ENCODE measurements at places on chromosomes 11 and 22.

- peak; percentile 62 for DNase-seq
Measured at GRCh38 chr11:17812091-17812864, 77.7 kb downstream of the KCNC1 start.

GRCh38 chr11:46947399-46948077 is 11.0 kb downstream of the CSTPP1 start:
- DNase-seq = no peak

- no peak for DNase-seq
Measured at GRCh38 chr11:13761716-13762115, 93.2 kb downstream of the FAR1 start.

DNA sequence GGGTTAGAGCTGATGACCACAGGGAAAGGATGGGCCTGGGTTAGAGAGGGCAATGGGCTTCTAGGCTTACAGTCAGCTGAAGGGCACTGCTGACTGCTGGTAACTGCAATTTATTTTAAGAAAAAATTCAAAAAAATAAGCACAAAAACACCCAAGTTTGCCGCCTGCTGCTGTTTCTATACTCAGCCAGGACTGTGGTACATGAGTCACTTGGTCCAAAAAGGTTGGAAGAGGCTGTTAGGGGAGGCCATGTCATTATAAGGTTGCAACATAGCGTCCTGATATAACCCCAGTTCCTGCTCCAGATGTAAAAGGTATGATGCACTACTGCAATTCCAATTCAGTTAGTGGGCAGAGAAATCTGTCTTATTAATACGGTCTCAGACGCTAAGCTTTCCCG is 98.9 kb downstream of the ETS1 start:
- no peak for DNase-seq

DNA sequence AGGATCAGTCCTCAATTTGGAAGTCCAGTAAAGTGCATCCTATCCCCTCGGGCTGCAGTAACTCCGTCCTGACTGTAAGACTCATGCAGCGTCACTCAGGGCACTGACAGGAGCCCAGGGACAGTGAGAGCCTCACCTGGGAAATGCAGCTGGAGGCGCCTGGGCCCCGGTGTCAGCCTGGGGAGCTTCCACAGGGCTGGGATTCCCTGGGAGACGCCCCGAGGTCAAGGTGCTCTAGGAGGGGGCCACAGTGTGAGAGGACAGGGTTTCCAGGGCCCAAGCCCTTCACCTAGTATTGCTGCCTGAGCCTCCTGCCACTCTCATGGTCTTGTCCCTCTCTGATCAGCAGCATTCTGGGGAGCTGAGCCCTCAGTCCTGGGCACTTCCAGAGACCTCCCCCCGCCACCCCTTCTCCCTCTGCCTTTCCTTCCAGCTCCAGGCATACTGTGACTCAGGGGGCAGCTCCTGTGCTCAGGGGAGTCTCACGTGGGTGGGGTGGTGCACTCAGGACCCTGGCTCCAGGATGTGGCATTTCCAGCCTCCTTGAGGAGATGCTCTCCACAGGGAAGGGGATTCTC is 99.1 kb upstream of the IGLL5 start:
- no peak for DNase-seq

DNA sequence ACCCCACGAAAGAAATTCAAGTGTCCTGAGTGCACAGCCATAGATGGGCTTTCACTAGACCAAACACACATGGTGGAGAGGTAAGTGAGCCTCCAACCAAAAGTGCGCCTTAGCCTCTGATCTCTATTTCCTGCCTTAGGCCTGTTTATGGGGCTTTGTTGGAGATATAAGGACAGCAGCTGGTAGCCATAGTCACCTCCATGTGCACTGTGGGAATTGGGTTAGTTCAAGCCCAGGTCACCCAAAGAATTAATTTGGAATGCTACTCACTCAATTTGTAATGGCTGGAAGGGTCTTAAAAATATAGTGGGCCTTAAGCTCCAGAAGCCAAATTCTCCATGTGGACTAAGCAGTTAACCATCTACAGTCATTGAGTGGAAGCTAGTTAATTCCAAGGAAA is 73.6 kb downstream of the ALX4 start:
- no peak for DNase-seq
